CD4-positive, alpha-beta T cell treated with Interleukin-6 for 4 hours (primary cell): ENCODE measurements at places on chromosomes 6 and 20.

DNA sequence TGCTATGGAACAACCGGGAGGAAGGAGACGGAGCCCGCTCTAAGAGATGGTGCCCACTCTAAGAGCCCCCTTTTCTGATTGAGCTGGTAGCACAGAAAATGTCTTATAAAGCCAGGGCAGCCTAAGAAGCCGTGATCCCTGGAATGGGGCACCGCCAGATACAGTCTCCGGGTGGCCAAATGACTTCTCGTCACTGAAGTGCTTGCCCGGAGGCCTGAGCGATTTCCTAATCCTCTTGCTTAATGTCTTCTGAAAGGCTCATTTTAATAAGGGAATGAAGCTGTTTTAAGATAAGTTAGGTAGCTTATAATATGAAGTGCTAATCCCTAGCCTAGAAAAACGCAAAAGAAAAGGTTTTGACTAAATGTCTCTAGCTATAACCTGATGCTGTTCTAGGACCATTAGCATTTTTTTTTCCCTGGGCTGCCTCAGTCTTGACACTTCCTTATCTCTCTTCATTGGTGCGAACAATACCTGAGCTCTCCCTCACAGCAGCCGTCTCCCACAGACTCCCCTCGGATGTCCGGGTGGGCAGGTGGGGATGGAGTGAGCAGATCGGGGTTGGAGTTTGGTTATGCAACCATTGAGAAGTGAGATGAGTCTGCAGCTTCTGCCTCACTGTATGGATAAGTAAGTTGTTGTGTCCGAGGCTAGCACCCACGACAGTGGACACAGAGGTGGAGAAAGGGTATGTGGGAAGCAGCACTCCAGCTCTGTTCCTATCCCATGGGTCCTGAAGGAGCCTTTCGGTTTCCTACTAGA lies 559.4 kb upstream of the AGPAT4 start:
- DNase-seq, result no peak

DNA sequence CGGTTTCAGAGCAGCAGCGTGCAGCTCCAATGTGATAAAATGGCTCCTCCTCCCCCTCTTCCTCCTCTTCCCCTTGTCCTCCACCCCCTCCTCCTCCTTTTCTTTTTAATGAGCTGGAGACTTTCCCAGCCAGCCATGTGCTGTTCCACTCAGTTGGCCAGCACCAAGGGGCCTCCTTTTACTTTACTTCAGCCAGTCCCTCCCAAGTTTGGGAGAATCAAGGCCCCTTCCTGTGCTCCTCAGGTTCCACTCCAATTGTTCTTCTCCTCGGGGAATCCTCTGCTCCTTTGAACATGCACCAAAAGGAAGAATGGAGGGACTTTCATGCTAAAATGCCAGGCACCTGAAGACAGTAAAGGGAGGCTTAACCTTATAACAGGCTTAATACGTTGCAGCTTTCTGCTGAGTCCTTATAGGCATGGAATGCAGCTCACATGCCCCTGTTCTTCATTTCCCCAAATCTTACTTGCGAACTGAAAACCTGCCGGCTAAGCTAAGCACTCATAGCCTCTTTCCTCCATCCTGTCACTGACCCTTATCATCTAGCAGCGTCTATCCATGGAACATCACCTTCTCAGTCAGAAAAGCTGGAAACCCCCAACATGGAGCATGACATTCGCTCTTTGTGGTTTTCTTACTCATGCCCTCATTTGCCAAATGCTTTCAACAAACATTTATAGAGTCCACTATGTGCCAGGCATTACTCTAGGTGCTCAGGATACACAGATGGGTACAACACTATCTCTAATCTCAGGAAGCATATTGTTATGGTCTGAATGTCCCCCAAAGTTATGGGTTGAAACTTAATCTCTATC lies 170.6 kb downstream of the PHACTR1 start:
- no peak for DNase-seq

DNA sequence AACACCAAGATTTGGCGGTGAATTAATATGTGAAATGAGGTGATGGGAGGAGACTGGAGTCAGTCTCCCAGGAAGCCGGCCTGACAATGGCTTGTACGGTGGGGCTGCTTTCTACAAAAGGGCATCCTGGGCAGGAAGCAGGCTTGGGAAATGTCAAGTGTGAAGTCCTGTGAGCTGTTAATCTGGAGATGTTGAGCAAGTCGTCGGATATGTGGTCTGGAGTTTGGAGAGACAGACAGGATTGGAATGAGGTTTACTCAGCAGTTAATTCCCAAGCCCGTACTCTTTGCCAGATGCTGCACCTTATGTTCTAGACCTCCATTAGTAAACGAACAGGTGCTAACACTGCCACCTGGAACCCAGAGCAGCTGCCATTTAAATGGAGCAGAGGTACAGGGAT lies 107.7 kb upstream of the FOXC1 start:
- no peak for DNase-seq

- DNase-seq, result no peak
Measured at GRCh38 chr20:21519136-21519584, 5.3 kb upstream of the NKX2-2 start.

- no peak for DNase-seq
Measured at GRCh38 chr6:147586044-147586443, 77.6 kb downstream of the SAMD5 start.

DNA sequence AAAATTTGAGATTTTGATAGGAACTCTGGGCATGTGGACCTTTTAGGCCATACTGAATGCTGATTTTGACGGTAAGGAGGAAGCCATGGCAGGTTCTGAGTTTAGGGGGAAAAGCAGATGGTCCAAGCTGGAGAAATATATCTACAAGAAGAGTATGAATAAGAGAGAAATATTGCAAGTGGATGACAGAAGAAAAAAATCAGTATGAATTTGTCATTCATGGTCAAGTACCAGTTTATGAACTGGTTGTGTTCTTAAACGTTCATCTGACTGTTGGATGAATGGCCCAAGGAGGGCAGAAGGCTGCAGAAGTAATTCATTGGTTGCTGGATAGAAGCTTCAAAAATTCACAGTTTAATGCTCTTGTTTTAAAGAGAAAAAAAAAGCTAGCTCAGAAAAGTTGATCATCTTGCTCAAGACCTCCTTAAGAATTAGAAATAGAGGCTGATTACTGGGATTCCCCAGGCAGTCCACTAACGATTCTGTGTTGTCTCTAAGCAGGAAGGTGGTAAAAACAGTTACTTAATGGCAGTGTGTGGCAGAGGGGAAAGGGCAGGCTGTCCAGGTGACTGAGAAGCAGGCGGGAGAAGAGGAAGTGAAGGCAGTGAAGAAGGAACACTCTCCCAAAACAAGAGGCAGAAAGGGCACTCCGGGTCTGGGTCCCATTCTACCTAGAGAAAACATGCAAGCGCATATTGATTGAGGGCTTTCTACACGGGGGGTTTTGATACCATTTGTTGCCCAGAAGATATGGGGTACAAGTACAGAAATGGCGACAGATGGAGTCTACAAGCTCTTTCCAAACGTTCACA lies 2.0 kb upstream of the DUSP22 start:
- no peak for DNase-seq
